ENCODE measurements at places on chromosomes 16 and 17. TPM values are rescaled to one million over a fixed set of nuclear protein-coding genes. Genes with fewer than 3 reads are reported as not detected.

Gene SLC46A1
- 1.5 TPM for total RNA-seq

Gene SEPTIN1
- not detected for total RNA-seq

Gene IGF2BP1
- total RNA-seq, result not detected

Gene MT4
- total RNA-seq, result not detected

Gene CRISPLD2
- total RNA-seq, result 108 TPM

Gene SMTNL2
- not detected for total RNA-seq

Gene NPIPA3
- total RNA-seq, result 6.0 TPM

Gene TBC1D3I
- total RNA-seq, result not detected

Gene DHX38
- total RNA-seq, result 73.6 TPM

Gene GCGR
- not detected for total RNA-seq

Gene SKAP1
- total RNA-seq, result not detected

Gene PRKCA
- total RNA-seq, result 76.1 TPM

Gene CHRNE
- total RNA-seq, result 0.83 TPM

Gene TNFSF13
- 6.8 TPM for total RNA-seq

DNA sequence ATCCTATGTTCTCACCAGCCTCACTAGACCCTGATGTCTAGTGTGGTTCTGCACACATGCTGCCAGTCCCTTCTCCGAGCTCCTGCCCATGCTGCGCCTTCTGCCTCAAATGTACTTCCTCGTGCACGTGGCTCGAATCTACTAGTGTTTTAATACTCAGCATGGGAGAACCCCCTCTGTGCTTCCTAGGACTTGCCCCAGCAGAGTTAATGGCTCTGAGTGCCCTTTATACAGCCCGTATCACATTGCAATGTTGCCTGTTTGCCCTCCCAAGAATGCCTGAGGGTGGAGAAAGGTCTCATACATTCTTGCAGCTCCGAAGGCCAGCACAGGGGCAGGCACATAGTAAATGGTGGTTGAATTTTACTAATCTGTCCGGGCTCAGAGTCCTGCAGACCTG, 190.8 kb upstream of the NLRP1 start:
- DNase-seq, result no peak

DNA sequence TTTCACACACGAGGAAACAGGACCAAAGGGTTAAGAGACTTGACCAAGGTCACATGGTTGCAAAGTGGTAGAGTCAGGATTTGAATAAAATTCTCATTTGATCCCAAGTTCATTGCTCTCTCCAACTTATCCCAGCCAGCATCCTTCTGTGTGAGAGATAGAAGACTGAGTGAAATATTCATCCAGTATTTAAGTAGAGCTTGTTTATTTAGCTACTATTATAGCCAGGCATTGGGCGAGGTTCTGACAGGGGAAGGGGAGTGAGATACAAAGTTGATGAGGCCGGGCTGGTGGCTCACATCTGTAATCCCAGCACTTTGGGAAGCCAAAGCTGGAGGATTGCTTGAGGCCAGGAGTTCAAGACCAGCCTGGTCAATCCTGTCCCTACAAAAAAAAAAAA, 4.4 kb downstream of the ITGAL start:
- DNase-seq, result no peak

DNA sequence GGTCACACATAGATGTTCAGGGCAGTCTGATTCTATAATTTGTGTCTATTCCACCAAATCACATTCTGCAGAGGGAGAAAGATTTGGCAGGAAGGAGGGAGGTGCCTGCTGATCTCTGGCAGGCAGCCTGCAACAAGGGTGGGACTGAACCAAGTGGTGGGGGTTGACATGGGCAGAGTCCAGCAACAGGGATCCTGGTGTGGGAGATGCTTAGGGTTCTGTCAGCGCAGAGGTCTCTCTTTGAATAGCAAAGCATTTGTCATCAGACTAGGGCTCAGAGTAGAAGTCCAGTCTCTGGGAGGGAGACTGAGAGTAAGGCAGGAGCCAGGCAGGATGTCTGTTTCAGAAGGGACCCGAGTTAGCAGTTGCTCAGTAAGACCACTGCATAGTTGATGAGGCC, 94.6 kb downstream of the UTP18 start:
- no peak for DNase-seq

- DNase-seq, result no peak
These were observed 30.3 kb downstream of the ATPAF2 start for GRCh38 chr17:18008496-18009268.

- no peak for DNase-seq
These were observed 64.2 kb downstream of the BMERB1 start for GRCh38 chr16:15498427-15499175.

DNA sequence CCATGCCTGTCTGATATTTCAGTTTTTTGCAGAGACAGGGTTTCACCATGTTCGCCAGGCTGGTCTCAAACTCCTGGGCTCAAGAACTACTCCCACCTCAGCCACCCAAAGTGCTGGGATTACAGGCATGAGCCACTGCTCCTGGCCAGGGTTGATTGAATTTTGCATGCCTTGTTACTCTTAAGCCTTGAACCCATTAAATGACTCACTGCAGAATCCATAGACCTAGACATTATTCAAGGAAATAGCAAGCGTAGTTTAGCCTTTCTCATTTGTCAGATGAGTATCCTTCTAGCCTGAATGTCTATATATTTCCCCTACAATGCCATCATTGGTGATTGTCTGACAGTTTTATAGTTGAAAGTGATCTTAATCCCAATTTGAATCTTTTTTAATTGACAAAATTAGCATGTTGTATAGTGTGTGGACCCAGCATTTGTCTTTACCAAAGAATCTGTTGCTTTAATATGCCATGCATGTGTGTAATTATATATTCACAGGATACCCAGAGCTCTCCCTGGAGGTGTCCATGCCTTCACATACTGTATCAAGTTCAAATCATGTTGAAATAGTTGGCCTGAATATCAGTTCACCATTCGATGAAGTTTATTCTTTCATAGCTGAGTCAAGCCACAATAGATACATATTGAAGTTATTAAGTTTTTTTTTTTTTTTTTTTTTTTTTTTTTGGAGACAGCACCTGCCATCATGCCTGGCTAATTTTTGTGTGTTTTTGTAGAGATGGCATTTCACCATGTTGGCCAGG, 321.0 kb downstream of the CPPED1 start:
- DNase-seq, result no peak

DNA sequence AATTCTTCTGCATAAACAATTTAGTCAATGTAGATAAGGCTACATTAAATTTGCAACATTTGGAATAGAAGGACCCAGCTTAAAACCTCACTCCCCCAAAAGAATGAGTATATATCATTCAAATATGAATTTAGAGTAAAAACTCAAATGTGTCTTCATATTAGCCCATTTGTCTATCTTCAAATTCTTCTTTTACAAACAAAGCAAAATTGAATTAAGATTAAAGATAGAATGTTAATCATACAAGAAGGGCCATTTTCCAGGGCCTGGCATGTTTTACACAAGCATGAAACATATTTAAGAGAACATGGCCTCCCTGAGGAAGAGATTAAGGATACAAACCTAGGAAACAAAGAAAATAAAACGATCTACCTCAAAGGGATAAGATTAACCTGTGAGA, 8.4 kb downstream of the TOX3 start:
- DNase-seq, result no peak

GRCh38 chr17:15946611-15947120, 1.7 kb downstream of the ADORA2B start:
- DNase-seq, result no peak

GRCh38 chr17:6473128-6473767, 29.0 kb downstream of the PIMREG start:
- peak; percentile 50 for DNase-seq

- no peak for DNase-seq
These were observed 117.6 kb upstream of the HAS3 start for GRCh38 chr16:68987734-68988457.

- DNase-seq, result no peak
These were observed 107.6 kb downstream of the SPACA3 start for GRCh38 chr17:33099252-33099651.

DNA sequence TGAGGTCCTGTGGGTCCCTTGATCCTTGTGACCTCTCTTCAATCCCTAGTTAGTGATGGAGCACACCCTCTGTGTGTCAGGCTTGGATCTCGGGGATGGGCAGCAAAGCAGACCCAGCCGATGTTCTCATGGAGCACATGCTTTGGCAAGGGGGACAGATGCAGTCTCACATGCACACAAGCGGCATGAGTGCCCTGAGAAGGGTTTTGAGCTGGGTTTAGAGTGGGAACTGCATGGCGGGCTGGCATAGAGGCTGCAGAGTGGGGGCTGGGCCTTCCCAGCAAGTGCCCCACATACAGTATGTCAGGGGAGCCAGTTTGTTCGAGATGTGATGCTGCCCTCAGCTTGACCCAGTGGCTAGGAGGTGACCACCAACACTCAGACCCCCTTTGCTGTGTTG, 41.6 kb downstream of the B9D1 start:
- DNase-seq, result no peak

GRCh38 chr17:43547659-43548256, 1.6 kb upstream of the ETV4 start:
- DNase-seq, result no peak

GRCh38 chr16:81505011-81505661, 60.5 kb downstream of the CMIP start:
- DNase-seq, result no peak

GRCh38 chr17:3557768-3558583, at the start of gene TRPV3:
Gene TRPV3 (minus strand): TSS chr17:3557812. CDS start chr17:3554850, 2,962 bp downstream.
- DNase-seq, result no peak

DNA sequence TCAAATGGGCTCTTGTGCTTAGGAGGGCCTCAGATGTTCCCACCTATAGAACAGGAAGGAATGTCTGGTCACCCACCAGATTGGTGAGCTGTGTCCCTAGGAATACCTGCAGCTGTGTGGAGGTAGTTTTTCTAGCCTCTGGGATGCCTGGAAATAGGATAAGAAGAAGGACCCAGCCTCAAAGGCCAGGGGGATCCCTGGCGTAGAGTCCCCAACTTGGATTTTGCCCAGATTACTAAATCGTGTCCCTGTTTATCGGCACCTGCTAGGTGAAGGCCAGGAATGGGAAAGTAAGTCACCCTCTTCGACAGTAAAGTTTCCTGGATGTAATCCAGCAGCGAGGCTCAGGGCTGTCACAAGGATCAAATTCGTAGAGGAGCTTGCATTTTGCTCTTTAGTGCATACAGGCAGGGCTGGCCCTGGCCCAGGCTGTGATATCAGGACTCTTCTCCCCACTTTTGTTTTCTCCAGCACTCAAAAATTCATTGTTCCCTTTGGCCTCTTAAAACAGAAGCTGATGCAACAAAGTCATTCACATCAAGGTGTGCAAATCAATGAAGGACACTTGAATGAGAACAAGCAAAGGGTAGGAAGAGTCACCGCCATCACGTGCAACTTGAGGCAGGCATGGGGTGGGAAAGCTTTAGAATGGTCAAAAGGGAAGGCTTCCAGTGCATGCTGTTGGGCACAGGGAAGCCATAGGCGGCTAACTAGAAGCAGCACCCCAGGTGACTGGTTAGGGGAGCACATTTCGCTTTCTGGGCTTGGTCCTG, 7.5 kb downstream of the SLC13A2 start:
- DNase-seq, result no peak

- DNase-seq, result no peak
These were observed 1.9 kb upstream of the NFAT5 start for GRCh38 chr16:69563605-69564580.

DNA sequence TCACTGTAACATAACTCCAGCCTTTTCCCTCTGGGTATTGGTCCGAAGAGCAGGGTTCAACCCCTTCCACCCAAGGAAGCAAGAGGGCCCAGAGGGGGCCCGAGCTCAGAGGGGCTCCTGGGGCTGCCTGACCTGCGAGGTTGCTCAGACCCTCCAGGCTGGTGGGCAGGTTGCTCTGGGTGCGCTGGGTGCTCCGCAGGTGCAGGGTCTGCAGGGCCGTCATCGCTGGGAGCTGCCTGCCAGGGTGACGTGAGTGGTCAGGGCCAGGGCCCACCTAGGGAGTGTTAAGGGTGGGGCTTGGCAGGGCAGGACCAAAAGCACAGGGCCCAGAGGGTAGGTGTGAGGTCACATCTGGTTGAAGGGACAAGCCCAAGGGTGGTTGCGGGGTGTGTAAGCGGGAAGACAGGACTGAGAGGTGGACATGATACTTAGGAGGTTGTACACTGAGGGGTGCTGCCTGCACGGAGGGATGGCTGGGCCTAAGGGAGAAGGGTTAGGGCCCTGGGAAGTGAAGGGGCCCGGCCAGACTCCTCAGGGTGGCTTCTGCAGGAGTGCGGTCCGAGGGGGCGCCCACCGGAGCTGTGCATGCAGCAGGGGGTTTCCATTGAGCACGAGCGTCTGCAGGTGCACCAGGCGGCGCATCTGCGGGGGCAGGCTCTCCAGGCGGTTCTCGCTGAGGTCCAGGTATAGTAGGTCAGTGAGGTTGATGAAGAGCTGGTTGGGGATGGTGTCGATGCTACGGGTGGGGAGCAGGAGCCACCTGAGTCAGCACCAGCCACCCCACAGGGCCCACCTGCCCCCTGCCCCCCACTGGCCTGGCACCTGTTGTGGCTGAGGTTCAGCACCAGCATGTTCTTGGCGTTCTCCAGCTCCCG, 4.4 kb downstream of the FLII start:
- no peak for DNase-seq

GRCh38 chr17:13792314-13792713, 190.6 kb upstream of the HS3ST3A1 start:
- no peak for DNase-seq

DNA sequence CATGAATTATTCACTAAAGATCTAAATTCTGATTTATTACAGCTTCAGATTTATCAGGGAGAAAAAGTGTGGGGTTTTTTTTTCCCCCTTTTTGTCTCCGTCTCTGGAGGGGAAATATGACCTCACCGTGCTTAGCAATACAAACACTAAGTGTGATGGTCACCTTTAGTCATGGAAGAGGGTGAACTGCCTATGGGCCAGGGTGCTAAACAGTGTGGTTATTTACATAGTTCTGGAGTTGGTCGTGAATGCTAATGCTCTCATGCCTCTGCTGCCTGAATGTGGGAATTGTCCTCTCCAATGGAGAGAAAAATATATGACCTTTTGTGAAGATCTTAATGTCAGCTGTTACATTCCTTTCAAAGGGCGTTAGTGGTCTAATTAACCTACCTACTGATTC, 44.8 kb upstream of the MSI2 start:
- DNase-seq, result no peak

DNA sequence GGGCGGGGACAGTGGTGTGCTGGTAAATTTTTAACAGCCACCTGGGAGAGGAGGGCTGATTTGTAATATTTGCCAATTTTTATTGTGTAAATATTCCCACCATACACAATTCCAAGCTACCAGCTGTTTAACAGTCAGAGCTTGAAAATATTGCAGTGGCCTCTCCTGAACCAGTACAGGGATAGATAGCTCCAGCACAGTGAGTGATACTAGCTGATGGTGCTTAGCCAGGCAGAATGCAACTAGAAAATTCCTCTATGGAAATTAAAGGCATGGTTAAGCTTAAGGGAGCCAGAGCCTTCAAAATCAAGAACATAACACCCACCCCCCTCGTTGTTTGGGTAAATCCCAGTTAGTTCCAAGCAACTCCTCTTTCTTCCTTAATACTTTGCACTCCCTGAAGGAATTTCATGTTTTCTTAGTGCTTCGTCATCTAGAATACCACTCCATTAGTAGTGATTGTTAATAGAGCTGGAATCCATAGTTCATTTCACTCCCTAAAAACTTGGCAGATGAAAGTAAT, 96.6 kb downstream of the CYB561 start:
- no peak for DNase-seq

- no peak for DNase-seq
These were observed 40.0 kb downstream of the HS3ST3A1 start for GRCh38 chr17:13561606-13562270.

DNA sequence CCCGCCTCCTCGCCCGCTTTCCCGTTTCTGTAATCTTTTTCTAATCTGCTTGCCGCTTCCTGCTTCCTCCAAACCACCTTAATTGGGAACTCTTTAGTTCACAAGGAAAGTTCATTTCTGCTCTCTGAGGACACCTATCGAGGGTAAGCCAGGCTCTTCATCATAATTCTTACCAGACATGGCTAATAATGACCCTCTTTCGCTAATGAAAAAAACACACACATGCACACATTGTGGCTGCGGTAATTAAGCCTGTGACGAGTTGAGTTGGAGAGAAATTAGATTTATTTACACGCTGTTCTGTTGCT, 100.6 kb downstream of the ZNF423 start:
- no peak for DNase-seq

Data from uterus (tissue), 4 donors.